Vagina (tissue), 2 donors: ENCODE measurements at places on chromosomes 1 and 21. TPM values are rescaled to one million over a fixed set of nuclear protein-coding genes. Genes with fewer than 3 reads are reported as not detected.

OR6K3 gene
- total RNA-seq: not detected

SPRR4 gene
- not detected for total RNA-seq

C4BPA gene
- total RNA-seq: not detected

HRNR gene
- total RNA-seq: not detected

DMBX1 gene
- 0.25 TPM for total RNA-seq

SLC2A5 gene
- total RNA-seq: 8.1 TPM

TRABD2B gene
- 5.6 TPM for total RNA-seq

ADORA1 gene
- total RNA-seq: 5.2 TPM

OR10Z1 gene
- total RNA-seq: not detected

SERPINC1 gene
- total RNA-seq: not detected

- no peaks in the 10 kb centered on the region for H3K36me3 ChIP-seq
- no peak overlapping the region for H3K27ac ChIP-seq
- no peaks in the 10 kb centered on the region for H3K27me3 ChIP-seq
- no peak overlapping the region for H3K4me3 ChIP-seq
- DNase-seq: no peak
- no peaks in the 10 kb centered on the region for H3K4me1 ChIP-seq
These were observed 1171.4 kb upstream of the ADGRL2 start for GRCh38 chr1:80629304-80629837.

GRCh38 chr1:200029035-200029821 lies 1.7 kb downstream of the NR5A2 start:
- H3K36me3 ChIP-seq: no peaks in the 10 kb centered on the region
- no peak for DNase-seq
- H3K4me1 ChIP-seq: no peaks in the 10 kb centered on the region
- no peaks in the 10 kb centered on the region for H3K27me3 ChIP-seq
- no peak overlapping the region for H3K27ac ChIP-seq

GRCh38 chr1:231364192-231364591 lies 26.1 kb downstream of the SPRTN start:
- no peak overlapping the region for H3K27ac ChIP-seq
- no peak for DNase-seq
- H3K27me3 ChIP-seq: no peaks in the 10 kb centered on the region

DNA sequence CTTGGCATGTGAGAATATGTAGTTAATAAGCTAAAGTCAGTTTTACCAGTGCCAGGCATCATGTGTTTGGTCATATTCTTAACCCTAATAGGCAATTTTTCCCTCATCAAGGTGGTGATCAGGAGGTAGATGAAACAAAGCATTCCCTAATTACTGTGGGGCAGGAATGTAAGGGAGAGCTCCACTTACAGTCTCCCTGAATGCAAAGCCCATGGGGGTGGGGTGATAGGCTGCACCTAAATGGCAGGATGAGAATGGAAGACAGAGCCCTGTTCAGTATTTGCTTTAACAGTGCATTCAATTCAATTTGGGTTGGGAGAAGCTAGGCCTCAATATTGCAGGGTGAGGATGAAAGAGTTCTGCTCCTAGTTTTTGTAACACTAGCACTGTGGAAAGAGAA lies 23.4 kb downstream of the ZNF678 start:
- H3K4me1 ChIP-seq: no peaks in the 10 kb centered on the region
- H3K27me3 ChIP-seq: no peaks in the 10 kb centered on the region
- H3K27ac ChIP-seq: no peak overlapping the region
- peaks cover 6% of the 10 kb centered on the region for H3K36me3 ChIP-seq
- no peak for DNase-seq

- H3K4me1 ChIP-seq: peaks cover 28% of the 10 kb centered on the region
- H3K4me3 ChIP-seq: no peak overlapping the region
- H3K27ac ChIP-seq: peak overlapping the region; percentile 45
- no peaks in the 10 kb centered on the region for H3K27me3 ChIP-seq
These were observed 39.4 kb downstream of the TRAPPC10 start for GRCh38 chr21:44051462-44051941.

GRCh38 chr1:178010674-178011464 lies 41.0 kb upstream of the SEC16B start:
- H3K27me3 ChIP-seq: no peaks in the 10 kb centered on the region
- H3K36me3 ChIP-seq: no peaks in the 10 kb centered on the region
- no peak for DNase-seq
- no peak overlapping the region for H3K4me3 ChIP-seq
- no peaks in the 10 kb centered on the region for H3K4me1 ChIP-seq

DNA sequence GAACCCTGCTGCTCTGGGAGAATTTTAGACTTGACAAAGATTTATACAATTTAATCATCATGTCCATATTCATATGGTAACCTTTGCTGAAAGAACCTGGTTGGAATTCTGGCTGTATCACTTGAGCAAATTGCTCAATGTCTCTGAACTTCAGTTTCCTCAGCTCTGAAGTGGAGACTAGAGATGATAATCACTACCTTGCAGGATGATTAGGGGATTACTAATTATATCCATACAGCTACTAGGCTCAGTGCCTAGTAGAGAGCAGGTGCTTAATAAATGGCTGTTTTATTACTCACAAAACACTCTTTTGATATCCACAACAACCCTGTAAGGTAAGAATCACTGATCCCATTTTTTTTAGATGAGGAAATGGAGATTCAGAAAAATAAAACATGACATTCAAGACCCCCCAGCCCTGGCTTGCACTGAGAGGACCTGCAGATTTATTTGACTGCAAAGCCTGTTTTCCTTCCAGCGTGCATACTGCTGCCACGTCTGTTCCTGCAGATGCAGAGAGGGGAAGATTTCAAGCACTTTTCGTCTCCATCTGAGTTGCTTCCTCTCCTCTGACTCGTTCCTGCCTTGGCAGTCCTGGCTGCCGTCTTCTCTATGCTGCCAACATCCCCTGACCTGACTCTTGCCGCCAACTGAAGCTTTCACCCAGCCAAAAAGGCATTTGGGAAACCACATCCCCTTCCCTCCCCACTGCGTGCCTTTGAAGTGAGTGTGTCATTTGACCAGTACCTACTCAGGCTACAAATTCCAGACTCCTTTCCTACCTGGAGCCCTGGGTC lies 203.0 kb downstream of the PLPP3 start:
- no peak overlapping the region for H3K4me3 ChIP-seq
- no peaks in the 10 kb centered on the region for H3K36me3 ChIP-seq
- DNase-seq: no peak

DNA sequence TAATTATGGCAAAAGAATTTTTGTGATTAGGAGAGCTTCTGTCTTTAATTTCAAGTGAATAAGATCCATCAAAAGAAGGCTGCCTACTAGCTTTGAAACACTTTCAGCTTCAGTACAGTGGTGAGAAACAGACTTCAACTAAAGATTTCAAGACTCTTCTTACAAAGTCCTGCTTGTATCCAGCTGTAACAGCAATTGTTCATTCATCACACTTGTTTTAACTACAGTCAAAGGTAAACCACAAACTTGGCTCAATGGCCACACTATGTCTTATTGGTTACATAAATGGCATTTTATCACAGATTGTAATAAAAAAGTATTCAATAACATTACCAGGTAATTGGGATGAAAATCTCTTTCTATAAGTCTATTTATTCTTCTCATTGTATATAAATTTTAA lies 59.2 kb downstream of the WARS2 start:
- no peaks in the 10 kb centered on the region for H3K36me3 ChIP-seq
- no peak for DNase-seq
- no peak overlapping the region for H3K4me3 ChIP-seq
- peaks cover 6% of the 10 kb centered on the region for H3K4me1 ChIP-seq
- no peaks in the 10 kb centered on the region for H3K27me3 ChIP-seq

DNA sequence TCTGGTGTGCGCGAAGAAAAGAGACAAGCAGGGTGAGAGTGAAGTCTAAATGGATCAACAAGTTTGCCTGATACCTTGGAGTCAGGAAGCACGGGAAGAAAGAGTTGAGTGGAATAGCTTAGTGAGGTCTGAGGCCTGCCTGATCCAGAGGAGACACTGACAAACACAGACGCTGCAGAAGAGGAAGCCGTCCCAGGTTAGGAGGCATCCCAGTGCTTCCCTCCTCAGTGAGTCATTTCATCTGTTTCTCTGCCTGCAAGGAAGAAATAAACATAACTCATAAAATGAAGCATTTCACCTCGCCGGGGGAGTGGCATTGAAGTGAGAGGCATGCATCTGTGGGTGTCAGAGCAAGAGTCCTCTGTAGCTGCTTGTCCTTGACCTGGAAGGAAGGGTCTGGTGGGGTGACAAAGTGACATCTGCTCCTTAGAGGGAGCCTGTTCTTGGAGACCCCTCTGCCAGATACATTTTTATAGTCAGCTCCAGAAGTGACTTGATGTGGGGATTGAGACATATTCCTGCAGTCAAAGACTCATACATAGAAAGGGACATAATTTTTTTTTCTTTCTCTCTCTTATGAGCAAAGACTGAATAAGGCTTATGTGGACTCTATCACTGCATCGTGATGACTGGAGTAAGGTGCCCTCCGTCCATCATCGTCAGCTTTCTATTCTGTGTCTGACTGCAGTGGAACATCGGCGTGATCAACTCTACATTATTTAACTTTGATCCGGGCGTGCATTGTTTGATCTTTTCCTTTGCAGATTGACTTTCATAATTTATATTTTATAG lies 256.7 kb downstream of the KIF26B start:
- no peaks in the 10 kb centered on the region for H3K27me3 ChIP-seq
- no peak overlapping the region for H3K27ac ChIP-seq
- no peaks in the 10 kb centered on the region for H3K36me3 ChIP-seq
- H3K4me1 ChIP-seq: no peaks in the 10 kb centered on the region

- H3K36me3 ChIP-seq: no peaks in the 10 kb centered on the region
- DNase-seq: no peak
- no peaks in the 10 kb centered on the region for H3K4me1 ChIP-seq
These were observed 552.9 kb upstream of the CAMK1G start for GRCh38 chr1:209030454-209031167.

DNA sequence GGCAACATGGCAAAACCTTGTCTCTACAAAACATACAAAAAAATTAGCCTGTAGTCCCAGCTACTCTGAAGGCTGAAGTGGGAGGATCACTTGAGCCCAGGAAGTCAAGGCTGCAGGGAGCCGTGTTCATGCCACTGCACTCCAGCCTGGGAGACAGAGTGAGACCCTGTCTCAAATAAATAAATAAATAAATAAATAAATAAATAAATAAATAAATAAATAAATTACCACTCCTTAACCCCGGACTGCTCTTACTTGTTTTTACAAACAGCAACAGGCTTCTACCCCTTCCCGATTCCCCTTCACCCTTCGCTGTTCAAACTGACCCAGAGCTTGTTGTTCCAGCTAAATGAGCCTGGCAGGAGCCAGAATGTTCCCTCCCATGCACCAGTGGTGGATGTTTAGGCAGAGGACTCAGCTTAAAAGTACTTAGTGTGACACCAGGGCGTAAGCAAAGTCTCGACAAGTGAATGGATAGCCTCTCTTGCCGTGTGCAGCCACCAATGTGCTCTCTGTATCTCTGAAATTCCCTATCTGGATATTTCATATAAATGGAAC lies 21.5 kb upstream of the PADI3 start:
- no peak overlapping the region for H3K4me3 ChIP-seq
- DNase-seq: no peak
- no peaks in the 10 kb centered on the region for H3K36me3 ChIP-seq
- H3K27me3 ChIP-seq: no peaks in the 10 kb centered on the region

GRCh38 chr1:17177651-17178050 lies 27.3 kb upstream of the PADI1 start:
- no peak for DNase-seq
- H3K27ac ChIP-seq: no peak overlapping the region
- no peaks in the 10 kb centered on the region for H3K4me1 ChIP-seq
- no peaks in the 10 kb centered on the region for H3K36me3 ChIP-seq
- no peaks in the 10 kb centered on the region for H3K27me3 ChIP-seq
- no peak overlapping the region for H3K4me3 ChIP-seq

DNA sequence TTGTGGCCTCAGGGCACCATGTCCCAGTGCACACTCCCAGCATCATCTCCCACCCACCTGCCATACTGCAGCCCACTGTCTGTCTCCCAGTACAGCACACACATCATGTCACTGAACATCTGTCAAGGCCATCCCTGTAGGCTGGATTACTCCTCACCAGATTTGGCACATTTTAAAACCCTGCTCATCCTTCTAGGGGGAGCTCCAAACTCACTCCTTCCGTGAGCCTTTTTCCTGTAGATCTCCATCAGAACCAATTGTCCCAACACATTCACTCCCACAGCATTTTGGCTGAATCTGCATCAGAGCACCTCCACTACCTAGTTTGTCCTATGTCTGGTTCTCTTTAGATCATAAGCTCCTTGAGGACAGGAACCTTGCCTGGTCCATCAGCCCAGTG lies 58.6 kb upstream of the GRIK3 start:
- no peak overlapping the region for H3K27ac ChIP-seq
- H3K36me3 ChIP-seq: no peaks in the 10 kb centered on the region
- H3K4me1 ChIP-seq: no peaks in the 10 kb centered on the region
- no peaks in the 10 kb centered on the region for H3K27me3 ChIP-seq
- no peak overlapping the region for H3K4me3 ChIP-seq

- no peaks in the 10 kb centered on the region for H3K27me3 ChIP-seq
- peaks cover 18% of the 10 kb centered on the region for H3K4me1 ChIP-seq
- H3K27ac ChIP-seq: no peak overlapping the region
- no peak overlapping the region for H3K4me3 ChIP-seq
These were observed 128.2 kb downstream of the NFIA start for GRCh38 chr1:61210435-61211154.

DNA sequence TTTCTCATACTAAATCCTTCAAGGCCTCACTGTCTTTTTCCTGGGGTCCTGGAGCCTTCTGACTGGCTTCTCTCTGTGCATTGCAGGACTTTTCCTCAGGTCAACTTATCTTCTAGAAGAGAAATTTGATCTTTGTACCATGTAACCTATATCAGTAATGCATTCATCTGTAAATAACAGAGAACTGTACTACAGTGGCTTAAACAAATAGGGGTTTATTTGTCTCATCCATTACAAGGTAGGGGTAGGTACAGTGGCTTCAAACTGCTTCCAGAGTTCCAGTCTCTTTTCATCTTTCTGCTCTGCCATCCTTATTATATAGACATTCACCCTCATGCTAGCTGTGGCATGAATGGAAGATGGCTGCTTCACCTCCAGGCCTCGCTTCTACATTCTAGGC lies 29.5 kb upstream of the GTF2B start:
- no peak overlapping the region for H3K4me3 ChIP-seq
- no peaks in the 10 kb centered on the region for H3K4me1 ChIP-seq
- H3K36me3 ChIP-seq: peaks cover 23% of the 10 kb centered on the region
- H3K27me3 ChIP-seq: no peaks in the 10 kb centered on the region
- DNase-seq: no peak

GRCh38 chr1:227766015-227766634 lies 30.9 kb downstream of the SNAP47 start:
- H3K27me3 ChIP-seq: no peaks in the 10 kb centered on the region
- no peaks in the 10 kb centered on the region for H3K36me3 ChIP-seq
- DNase-seq: no peak
- H3K4me1 ChIP-seq: peaks cover 22% of the 10 kb centered on the region

GRCh38 chr1:244862354-244862698 lies 2.0 kb downstream of the HNRNPU start:
- no peak for DNase-seq
- H3K36me3 ChIP-seq: no peaks in the 10 kb centered on the region
- H3K27ac ChIP-seq: peak overlapping the region; percentile 100
- no peaks in the 10 kb centered on the region for H3K27me3 ChIP-seq
- H3K4me3 ChIP-seq: peak overlapping the region; percentile 100

- no peak for DNase-seq
- no peak overlapping the region for H3K4me3 ChIP-seq
- no peaks in the 10 kb centered on the region for H3K27me3 ChIP-seq
- peaks cover 40% of the 10 kb centered on the region for H3K4me1 ChIP-seq
- peak overlapping the region; percentile 69 for H3K27ac ChIP-seq
These were observed 28.4 kb downstream of the JUN start for GRCh38 chr1:58755468-58755872.
